Frontal cortex (tissue), 4 donors: ENCODE measurements at places on chromosomes 5 and 9. TPM values are rescaled to one million over a fixed set of nuclear protein-coding genes. Genes with fewer than 3 reads are reported as not detected.

GRCh38 chr9:29339387-29339786 is 1766.1 kb upstream of the C9orf72 start:
- no peak for DNase-seq

Gene SLC46A2
- not detected for total RNA-seq

GRCh38 chr5:141958113-141958512 is at the start of gene PCDH12:
Gene PCDH12, minus strand, starts transcription at chr5:141958202. Its CDS starts 351 bp downstream, at chr5:141957851.
- no peak for DNase-seq

DNA sequence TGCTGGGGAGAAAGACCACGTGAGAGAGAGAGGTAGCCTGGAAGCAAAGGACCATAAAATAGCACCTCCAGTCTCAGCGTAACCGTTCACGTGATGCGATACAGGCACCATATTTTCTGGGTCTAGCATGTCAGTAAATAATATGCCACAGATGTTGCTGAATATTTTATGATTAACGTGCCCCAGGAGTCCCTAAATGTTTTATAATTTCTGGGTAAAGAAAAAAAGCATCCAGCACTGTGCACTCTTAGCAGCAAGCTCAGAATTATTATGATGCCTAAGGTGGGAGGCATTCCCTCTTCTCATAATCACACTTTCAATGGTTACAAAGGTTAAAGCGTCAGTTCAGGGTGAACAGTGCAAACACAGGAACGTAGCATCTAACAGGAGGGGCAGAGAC is 121.8 kb downstream of the CAVIN4 start:
- DNase-seq = no peak

Gene SPINK13
- total RNA-seq = not detected
